Activated CD8-positive, alpha-beta T cell treated with anti-CD3 and anti-CD28 coated beads for 36 hours (primary cell): ENCODE measurements at places on chromosomes 7 and 10.

- H3K27me3 ChIP-seq: no peaks in the 10 kb centered on the region
- no peak for DNase-seq
- H3K4me3 ChIP-seq: no peak overlapping the region
- H3K36me3 ChIP-seq: no peaks in the 10 kb centered on the region
- H3K27ac ChIP-seq: no peak overlapping the region
- no peaks in the 10 kb centered on the region for H3K4me1 ChIP-seq
Measured at GRCh38 chr10:133131734-133132472, 28.1 kb upstream of the KNDC1 start.

- peaks cover 6% of the 10 kb centered on the region for H3K27me3 ChIP-seq
- no peaks in the 10 kb centered on the region for H3K36me3 ChIP-seq
- no peak overlapping the region for H3K4me3 ChIP-seq
- no peaks in the 10 kb centered on the region for H3K4me1 ChIP-seq
- no peak overlapping the region for H3K27ac ChIP-seq
Measured at GRCh38 chr10:96448558-96448957, 65.2 kb downstream of the TLL2 start.

DNA sequence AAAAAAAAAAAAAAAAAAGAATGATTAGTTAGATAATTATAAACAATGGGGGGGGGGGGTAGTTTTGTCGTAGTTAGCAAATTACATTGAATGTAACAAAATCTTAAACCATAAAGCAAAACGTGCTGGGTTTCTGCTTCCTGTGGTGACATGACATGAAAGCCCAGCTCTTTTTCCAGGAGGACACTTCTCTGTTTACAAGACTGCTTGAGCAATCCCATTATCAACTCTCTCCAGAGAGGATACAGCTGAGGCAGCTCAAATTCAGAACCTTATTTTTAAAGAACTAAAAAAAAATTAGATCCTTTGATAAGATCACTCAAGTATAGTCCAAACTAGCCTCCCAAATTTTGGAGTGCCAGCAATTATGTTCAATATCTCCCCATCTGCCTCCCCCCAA, 58.6 kb downstream of the ADRB1 start:
- no peaks in the 10 kb centered on the region for H3K36me3 ChIP-seq
- H3K4me1 ChIP-seq: peaks cover 31% of the 10 kb centered on the region
- no peak overlapping the region for H3K27ac ChIP-seq
- DNase-seq: no peak
- H3K27me3 ChIP-seq: peaks cover 29% of the 10 kb centered on the region

DNA sequence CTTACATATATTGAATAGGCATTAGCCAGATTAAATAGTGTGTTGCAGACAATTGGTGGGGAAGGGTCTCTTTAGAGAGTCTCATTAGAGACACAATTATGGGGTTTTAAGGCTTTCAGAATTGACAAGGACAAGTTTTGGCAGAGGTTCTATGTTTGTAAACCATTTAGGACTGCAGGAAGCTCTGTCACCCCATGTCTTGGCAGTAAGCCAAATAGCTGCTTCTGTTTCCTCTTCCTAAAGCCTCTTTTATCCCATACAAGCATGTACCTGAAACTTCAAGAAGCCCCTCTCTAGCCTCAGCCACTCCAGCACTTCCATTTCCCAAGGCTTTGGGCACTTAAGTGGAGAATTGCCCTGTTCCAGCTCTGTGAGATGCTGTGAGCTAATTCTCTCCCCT, 21.8 kb upstream of the LRRC4 start:
- H3K4me3 ChIP-seq: no peak overlapping the region
- H3K27ac ChIP-seq: no peak overlapping the region
- H3K36me3 ChIP-seq: peaks cover 2% of the 10 kb centered on the region
- peaks cover 35% of the 10 kb centered on the region for H3K4me1 ChIP-seq
- no peak for DNase-seq

- H3K36me3 ChIP-seq: no peaks in the 10 kb centered on the region
- no peak overlapping the region for H3K27ac ChIP-seq
- peak; percentile 43 for DNase-seq
- peaks cover 2% of the 10 kb centered on the region for H3K27me3 ChIP-seq
- H3K4me3 ChIP-seq: no peak overlapping the region
- peaks cover 10% of the 10 kb centered on the region for H3K4me1 ChIP-seq
Measured at GRCh38 chr7:21767300-21767900, 178.3 kb downstream of the CDCA7L start.

DNA sequence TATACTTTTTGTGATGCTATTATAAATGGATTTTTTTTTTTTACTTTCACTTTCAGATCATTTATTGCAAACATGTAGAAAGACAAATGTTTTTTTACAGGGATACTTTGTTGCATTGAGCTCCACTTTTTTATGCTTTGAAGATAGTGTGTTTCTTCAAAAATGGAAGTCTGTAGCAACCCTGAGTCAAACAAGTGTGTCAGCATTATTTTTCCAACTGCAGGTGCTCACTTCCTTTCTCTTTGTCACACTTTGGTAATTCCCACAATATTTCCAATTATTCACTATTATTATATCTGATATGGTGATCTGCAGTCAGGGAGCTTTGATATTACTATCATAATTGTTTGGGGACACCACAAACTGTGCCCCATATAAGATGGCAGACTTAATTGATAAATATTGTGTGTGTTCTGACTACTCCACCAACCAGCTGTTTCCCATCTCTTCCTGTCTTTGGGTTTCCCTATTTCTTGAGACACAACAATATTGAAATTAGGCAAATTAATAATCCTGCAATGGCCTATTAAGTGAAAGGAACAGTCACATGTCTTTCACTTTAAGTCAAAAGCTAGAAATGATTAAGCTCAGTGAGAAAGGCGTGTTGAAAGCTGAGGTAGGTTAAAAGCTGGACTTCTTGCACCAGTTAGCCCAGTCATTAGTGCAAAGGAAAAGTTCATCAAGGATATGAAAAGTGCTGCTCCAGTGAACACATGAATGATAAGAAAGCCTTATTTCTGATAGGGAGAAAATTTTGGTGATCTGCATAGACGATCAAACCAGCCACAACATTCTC, 231.3 kb upstream of the SH2B2 start:
- peaks cover 20% of the 10 kb centered on the region for H3K36me3 ChIP-seq
- no peaks in the 10 kb centered on the region for H3K27me3 ChIP-seq
- no peak overlapping the region for H3K4me3 ChIP-seq
- no peak overlapping the region for H3K27ac ChIP-seq
- H3K4me1 ChIP-seq: peaks cover 5% of the 10 kb centered on the region
